ENCODE measurements at places on chromosomes 5 and 9.

- no peak for DNase-seq
Measured at GRCh38 chr5:88459971-88460370, 191.3 kb upstream of the TMEM161B start.

DNA sequence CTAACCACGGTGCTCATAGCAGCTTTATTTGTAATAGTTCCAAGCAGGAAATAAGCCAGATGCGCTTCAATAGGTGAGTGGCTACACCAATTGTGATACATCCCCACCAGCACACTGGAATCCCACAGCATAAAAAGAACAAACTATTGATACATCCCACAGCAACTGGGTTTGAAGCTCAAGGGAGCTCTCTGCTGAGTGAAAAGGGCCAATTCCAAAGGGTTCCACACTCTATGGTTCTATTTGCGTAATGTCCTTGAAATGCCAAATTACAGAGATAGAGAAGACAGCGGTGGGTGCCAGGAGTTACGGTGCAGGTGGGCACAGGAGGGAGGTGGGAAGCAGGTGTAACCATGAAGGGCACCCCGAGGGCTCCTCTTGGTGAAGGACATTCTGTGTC lies 155.3 kb upstream of the PPP1R26 start:
- DNase-seq, result no peak

DNA sequence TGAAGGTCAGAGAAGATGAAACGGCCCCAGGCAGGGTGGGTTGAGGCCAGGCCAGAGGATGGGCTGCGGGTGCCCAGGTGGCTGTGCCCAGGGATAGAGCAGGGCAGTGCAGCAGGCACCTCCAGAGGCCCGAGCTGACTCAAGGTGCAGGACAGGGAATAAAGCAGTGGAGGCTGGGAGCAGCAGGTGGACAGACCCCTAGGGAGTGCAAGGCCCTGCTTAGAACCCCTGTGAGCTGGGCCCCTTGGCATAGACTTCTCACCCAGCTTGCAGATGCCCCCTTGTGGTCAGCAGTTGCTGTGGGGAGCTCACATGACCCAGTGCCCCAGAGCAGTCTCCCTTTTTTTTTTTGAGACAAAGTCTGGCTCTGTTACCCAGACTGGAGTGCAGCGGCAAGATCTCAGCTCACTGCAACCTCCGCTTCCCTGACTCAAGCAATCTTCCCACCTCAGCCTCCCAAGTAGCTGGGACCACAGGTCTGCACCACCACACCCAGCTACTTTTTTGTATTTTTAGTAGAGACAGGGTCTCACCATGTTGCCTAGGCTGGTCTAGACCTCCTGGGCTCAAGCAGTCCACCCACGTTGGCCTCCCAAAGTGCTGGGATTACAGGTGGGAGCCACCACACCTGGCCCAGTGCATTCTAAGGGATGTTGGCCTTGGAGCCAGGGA lies 118.8 kb downstream of the WNK2 start:
- DNase-seq, result peak; percentile 50

- DNase-seq, result no peak
Measured at GRCh38 chr9:96484521-96484931, 34.6 kb downstream of the HABP4 start.

GRCh38 chr5:34731435-34732232 lies 75.5 kb downstream of the RAI14 start:
- no peak for DNase-seq

DNA sequence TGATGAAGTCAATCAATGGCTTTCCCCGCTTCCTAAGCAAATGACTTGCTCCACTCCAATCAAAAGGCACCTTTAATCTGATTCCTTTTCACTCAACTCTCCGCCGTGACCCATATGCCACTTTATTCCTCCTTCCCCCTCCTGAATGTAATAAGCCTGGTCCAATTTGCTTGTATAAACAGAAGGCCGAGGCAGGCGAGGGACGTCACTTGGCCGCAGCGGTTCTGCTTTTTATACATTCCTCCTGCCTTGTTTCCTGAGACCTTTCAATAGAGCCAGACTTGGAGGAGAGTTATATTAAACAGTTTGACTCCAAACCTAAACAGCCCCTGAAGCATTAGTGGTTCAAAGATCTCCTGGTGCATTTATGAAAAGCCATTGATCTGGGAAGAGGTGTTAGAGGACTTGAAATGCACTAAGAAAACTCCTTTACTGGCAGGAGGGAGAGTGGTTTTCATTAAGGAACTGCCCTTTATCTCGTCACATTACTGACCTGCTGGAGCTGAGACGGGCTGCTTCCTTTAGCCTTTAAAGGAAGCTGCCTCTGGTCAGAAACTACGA lies 273.4 kb downstream of the SLIT3 start:
- no peak for DNase-seq

DNA sequence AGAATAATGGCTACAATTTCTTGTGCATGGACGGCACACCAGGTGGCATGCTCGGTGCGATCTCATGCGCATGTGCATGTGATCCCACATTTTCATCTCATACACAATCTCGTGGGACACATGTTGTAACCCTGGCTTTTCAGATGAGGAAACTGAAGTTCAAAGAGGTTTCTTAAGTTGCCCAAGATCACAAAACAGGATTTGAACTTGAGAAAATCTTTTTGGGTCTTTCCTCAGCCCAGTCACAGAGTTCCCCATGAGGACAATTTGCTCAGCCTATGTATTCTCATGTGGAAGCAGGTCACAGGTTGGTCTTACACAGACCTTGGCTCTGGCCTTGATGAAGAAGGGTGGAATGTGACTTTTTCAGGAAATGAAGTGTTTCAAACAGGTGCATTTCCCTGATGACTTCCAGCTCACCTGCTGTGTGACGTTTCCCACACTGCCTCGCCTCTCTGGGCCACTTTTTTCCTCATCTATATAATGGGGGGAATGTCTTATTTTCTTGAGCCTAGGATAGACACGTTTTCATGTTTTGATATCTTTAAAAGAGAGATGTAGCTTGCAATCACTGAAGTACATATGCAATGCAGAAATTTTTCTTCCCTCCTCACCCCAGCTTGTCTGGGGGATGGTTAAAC lies 7.1 kb upstream of the ORM1 start:
- no peak for DNase-seq

GRCh38 chr5:119435436-119436132 lies 16.7 kb upstream of the HSD17B4 start:
- DNase-seq, result no peak

- no peak for DNase-seq
Measured at GRCh38 chr5:148768806-148769415, 57.5 kb upstream of the ADRB2 start.

GRCh38 chr9:79233542-79233941 lies 338.2 kb upstream of the TLE4 start:
- peak; percentile 65 for DNase-seq

- DNase-seq, result no peak
Measured at GRCh38 chr9:114972510-114973136, 42.2 kb upstream of the TNFSF8 start.

DNA sequence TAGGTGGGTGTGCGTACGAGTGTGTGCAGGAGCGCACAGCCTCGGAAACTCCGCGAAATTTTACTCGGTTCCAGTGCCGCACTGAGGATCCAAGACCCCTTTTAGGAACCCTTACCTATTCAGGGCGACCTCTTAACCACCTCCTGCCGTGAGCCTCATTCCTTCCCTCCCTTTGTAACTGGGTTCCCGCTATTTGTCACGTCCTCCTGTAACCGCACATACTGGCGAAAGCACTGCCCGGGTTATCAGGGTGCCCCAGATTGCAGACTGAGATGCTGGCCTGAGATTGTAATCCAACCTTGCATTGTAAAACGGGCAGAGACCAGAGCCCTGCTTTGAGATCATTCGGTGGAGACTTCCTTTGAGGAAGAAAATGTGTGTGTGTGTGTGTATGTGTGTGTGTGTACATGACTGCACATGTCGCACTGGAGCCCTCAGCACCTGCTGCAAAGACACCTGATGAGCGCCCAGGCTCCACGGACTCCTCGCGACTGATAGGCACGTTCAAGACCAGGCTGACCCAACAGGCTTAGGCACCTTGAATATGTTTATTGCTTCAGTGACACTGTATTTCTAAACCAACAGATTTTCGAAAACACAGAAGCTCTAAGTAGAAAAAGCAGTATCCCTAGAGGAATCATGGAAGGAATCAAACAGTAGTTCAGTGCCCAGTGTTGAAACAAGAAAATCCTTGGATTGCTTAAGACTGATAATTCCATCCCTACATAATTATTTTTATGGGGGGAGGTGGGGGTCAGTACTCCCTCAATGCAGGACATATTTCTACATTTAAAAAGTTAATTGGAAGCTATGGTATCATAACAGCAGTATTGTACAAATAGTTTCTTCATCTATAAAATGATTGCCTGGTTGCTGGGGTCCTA lies 86.5 kb upstream of the TNFAIP8 start:
- no peak for DNase-seq

- no peak for DNase-seq
Measured at GRCh38 chr5:177430140-177430951, 3.9 kb downstream of the GRK6 start.

DNA sequence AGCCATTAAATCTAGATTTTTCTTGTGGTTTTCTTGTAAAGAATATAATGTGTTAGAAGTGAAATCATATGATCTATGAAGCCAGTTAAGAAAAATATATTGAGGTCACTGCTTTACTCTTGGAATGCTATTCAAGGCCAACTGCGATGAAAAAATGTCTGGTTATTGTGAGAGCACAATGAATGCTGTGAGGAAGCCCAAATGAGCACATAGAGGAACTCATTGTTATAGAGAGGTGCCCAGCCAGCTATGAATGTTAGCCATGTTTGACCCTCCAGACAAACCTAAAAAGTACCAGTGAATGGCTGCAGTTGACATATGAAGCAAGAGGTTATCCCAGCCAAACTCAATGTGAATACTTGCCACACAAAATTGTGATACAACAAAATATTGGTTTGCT lies 359.8 kb upstream of the FAM174A start:
- peak; percentile 46 for DNase-seq

GRCh38 chr9:131759017-131759647 lies 19.3 kb upstream of the RAPGEF1 start:
- no peak for DNase-seq

DNA sequence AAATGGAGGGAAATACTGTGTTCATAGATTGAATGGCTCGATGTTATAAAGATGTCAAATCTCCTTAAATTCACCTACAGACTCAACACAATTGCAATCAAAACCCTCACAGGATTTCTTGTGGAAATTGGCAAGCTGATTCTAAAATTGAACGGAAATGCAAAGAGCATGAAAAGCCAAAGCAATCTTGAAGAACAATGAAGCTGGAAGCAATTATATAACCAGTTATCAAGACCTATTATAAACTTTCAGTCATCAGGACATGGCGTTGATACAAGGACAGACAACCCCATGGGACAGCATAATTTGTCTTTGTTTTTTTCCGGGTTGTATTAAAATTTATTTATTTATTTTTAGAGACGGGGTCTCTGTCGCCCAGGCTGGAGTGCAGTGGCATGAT lies 53.5 kb upstream of the OTULINL start:
- no peak for DNase-seq

GRCh38 chr5:90813392-90813791 lies 254.8 kb downstream of the ADGRV1 start:
- DNase-seq, result no peak

GRCh38 chr5:81750308-81751008 lies 439 bp downstream of the SSBP2 start:
- DNase-seq, result no peak
